ENCODE measurements at places on chromosomes 16 and 17.

DNA sequence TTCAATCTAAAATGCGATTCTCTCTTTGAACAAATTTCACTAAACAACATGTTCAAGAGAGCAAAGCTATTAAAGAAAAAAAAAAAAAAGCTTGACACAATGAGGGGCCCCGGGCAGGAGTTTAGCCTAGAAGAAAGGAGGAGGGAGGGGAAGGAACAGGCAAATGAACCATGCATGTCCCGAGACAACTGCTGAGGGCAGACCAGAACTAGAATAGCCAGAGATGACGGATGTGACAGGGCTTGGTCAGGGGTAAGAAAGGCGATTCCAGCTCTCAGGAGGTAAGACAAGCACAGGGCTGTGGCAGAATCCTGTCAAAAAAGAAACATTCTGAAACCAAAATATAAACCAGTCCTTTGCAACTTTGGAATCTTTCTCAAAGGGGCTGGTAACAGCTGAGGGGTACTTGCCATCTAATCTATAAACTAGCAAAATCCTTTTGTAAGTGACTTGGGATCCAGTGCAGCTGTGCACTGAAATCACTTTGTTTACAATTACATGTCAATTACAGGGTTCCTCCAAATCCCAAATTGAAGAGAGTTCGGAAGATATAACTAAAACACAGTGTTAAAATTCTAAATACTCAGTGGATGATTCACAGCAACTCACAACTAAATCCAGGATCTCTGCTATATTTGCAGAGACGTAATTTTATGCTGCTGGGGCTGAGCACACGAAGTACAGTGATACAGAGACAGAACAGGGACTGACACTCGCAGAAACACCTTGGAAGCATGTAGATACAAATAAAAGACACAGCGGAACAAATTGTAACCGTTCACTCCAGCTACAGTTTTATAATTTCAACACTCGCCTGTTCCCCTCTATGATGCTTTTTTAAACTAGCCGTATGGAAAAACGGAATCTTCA is 567.4 kb upstream of the ZFHX3 start:
- peak; percentile 37 for DNase-seq

GRCh38 chr16:10080051-10080772 is 102.0 kb downstream of the GRIN2A start:
- DNase-seq: no peak

DNA sequence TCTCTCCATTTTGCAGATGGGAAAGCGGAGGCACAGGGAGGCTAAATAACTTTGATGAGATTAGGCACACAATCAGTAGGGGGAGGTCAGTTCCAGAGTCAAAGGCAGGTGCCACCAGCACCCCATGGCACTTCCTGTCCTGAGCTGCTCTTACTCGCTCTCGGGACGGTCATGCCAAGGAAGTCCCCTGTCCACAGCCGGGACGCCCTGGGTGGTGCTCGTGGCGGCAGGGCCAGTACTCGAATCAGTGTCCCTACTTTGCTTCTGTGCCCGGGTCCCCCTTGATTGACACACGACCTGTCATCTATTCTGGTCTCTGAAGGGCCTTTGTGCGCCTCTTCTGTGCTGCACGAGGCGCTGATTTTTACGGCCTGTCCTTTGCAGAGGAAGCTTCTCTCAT is 31.3 kb downstream of the IRF8 start:
- no peak for DNase-seq

- no peak for DNase-seq
Measured at GRCh38 chr16:66036184-66036583, 330.3 kb upstream of the CDH5 start.

DNA sequence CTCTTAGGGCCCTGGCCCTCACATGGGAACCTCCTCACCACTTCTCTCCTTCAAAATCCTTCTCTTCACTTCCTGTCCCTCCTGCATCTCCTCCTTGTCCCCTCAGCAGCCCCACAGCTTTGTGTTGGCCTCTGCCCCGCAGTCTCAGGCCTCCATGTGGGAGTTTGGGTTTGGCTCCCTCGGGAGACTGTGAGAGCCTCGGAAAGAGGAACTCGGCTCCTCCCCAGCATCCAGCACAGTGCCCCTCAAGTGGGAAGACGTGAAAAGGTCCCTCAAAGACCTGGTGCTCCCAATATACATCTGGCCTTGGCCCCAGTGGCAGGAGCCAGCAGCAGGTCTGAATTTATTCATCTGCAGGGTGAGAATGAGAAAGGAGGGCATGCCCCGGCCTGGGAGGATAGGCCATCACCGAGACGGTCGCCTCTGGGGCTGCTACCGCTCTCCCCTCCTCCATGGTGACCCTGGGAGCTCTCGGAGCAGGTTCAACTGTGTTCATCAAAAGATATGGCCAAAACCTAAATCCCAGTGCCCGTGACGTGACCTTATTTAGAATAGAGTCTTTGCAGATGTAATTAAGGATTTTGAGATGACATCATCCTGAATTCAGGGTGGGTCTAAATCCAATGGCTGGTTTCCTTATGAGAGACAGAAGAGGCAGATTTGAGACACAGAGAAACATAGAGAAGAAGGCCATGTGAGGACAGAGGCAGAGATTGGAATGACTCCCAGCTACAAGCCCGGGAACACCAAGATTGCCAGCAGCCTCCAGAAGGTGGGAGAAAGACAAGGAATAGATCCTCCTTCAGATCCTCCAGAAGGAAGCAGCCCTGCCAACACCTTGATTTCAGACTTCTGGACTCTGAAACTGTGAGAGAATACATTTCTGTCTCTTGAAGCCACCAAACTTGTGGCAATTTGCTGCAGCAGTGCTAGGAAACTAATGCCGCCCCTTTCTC is 135.1 kb downstream of the MRM1 start:
- no peak for DNase-seq

- no peak for DNase-seq
Measured at GRCh38 chr17:51830886-51831285, 327.6 kb downstream of the CA10 start.

DNA sequence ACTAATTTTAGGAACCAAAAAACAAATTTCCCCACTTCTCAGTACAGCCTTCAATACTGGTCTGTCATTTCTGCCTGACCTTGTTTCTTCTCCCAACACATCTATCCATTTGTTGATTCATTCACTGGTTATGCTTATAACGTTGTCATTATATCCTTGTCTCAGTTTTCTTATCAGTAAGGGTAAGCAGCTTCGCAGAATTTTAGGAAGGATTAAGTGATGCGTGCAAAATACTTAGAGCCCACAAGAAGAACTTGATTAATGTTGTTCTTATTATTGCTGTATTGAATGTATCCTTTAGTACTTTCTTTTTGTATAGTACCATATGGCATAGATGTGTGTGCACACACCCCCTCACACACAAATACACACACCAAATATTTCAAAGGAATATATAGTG is 403.5 kb upstream of the HSBP1 start:
- no peak for DNase-seq

- no peak for DNase-seq
Measured at GRCh38 chr17:34305061-34305460, 14.2 kb upstream of the CCL8 start.

- peak; percentile 61 for DNase-seq
Measured at GRCh38 chr17:81733507-81734404, 21.7 kb downstream of the SLC25A10 start.

DNA sequence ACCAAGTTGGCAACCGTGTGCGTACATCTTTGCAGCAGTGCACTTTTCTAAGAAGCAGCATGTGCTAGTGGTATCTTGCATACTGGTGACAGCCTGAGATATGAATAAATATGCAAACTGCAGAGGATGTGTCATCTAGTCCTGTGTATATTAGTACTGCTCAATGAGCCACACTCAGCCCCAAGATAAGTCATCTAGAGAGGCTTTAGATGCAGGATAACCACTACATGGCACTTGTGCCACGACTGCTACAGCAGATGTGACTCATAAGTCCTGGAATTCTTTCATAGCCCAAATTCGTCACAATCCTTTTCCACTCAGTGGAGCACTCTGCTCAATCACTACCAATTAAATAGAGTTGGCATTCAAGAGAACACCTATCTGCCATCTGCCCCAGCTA is 171.5 kb downstream of the AXIN2 start:
- DNase-seq: no peak

- no peak for DNase-seq
Measured at GRCh38 chr16:75138636-75139035, 9.7 kb upstream of the ZFP1 start.

GRCh38 chr16:11597235-11598095 is 10.7 kb upstream of the LITAF start:
- DNase-seq: no peak

GRCh38 chr17:732902-733720 is 715 bp downstream of the TLCD3A start:
- peak; percentile 43 for DNase-seq

DNA sequence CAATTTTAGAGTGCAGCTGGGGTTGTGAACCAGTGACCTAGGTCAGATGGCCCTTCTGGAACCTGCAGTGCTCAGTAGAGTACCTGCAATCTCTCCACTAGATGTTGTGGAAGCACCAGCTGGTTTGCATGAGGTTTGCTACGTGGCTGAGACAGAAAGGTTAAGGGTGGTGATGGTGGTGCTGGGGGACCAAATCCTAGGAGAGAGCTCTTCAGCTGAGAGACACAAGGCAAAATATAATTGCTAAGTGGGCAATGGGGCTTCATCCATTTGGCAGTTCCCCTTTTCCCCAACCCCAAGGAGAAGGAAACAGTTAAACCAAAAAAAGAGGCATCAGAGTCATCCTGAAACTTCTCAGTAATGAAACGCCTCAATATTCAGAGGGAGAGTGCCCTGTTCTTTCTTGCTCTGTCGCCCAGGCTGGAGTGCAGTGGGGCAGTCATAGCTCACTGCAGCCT is 13.9 kb downstream of the ITPRIPL2 start:
- no peak for DNase-seq

DNA sequence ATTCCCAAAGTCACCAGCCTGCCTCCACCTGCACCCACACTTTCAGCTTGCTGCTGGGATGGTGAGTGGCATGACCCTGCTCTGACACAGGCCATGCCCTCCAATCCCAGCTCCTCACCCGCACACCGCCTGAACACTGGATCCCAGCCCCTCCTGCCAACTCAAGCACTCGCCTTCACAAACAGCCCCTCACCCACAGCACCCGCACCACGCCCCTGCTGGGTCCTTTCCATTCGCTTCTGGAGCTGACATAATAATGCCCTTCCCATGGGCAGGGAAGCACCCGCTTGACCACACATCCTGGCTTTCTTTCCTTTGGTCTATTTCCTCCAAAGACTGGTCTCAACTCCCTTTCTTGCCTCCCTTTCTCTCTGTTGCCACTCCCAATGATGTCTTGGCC is 57.6 kb downstream of the RAB11FIP4 start:
- DNase-seq: no peak

- no peak for DNase-seq
Measured at GRCh38 chr16:35452471-35452870, 1993.1 kb downstream of the TP53TG3F start.

GRCh38 chr16:66618588-66619375 is 14.3 kb downstream of the CMTM3 start:
- no peak for DNase-seq

GRCh38 chr17:5919089-5919488 is 151.1 kb upstream of the WSCD1 start:
- DNase-seq: no peak

DNA sequence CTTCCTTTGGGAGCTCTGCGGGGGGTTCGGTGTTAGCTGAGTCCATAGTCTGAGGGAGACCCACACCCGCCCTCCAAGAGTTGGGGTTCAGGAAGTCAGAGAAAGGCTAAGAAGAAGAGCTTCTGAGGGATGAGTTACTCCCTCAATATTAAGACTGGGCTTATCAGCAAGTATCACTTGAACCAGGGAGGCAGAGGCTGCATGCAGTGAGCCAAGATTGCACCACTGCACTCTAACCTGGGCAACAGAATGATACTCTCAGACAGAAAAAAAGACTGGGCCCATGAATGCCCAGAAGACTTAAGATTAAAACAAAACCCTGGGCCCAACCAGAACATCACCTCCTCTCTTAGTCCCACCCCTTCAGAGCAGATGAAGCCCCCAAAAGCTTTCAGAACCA is 6.0 kb downstream of the NKIRAS2 start:
- no peak for DNase-seq

GRCh38 chr16:23847948-23848347 is 12.2 kb downstream of the PRKCB start:
- no peak for DNase-seq

DNA sequence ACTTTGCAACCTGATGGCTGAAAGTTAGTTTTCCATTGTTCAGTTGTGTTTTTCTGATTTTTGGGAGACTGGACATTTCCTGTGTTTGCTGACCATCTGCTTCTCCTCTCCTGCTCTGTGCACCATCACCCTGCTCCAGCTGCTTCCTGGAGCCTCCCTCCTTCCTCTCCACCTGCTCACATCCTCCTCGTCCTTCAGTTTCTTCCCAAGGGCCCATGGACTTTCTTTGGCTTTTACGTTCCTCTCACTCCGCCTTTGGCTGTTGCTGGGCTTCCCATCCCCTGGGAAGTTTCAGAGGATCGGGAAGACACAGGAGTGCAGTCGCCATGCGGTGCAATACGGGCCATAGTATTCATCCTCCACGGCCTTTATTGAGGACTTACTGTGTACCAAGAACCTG is 61.6 kb downstream of the TNFRSF13B start:
- DNase-seq: no peak

DNA sequence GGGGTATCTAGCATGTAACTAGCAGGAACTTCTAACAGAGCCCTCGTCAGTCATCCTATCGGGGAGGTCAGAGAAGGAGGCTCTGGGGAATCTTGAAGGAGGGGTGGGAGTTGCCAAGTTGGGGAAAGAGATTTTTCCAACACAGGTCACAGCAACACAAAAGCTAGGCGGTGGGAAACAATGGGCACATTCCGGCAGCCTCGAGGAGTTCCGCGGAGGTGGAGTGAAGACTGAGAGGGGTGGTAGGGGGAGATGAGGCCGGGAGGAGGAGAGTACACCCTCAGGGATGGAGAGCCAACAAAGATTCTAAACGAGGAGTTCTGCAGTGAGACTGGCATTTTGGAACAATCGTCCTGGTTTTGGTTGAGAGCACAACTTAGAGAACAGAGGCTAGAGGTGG is 13.5 kb upstream of the CALB2 start:
- DNase-seq: no peak

DNA sequence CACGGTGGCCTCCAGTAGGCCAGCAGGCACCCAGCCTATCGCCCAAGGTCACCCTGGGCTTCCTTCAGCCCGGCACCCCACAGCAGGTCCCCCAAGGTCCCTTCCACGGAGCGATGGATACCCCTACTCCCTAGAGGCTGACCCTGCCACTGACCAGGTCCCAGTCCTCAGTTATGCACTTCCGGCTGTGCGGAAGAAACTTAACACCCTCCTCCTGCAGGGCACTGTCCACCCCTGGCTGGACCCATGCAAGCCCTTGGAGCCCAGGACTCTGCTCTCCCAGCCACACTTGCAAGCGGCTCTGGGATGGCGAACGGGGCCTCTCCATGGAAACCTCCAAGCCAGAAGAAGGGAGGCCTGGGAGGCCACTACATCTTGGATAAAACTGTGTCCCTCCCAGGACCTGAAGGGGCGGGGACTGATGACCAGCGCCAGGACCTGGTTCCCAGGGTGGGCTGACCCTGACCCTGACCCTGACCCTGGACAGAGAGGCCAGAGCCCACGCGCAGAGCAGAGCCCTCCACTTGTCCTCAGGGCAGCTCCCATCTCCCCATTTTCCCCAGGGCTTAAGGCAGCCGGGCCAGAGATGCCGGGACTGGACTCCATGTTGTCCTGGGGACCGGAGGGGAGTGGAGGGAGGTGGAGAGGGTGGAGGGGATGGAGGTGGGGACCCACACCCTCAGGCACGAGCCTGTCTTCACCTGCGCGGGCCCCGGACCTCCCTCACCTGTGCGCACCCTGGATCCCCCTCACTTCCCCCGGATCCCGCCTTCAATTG is 734 bp downstream of the CEP131 start:
- DNase-seq: no peak
